Peyer's patch (tissue), 4 donors: ENCODE measurements at places on chromosomes 11 and 22. TPM values are rescaled to one million over a fixed set of nuclear protein-coding genes. Genes with fewer than 3 reads are reported as not detected.
A peak's percentile ranks its signal among the peaks of the same experiment; 100 is the strongest.

OR5T2 gene
- total RNA-seq, result not detected

TMEM25 gene
- 186 TPM for total RNA-seq

MYH9 gene
- total RNA-seq, result 553 TPM

GRAMD1B gene
- total RNA-seq, result 138 TPM

AMOTL1 gene
- 2.5 TPM for total RNA-seq

OR5B21 gene
- not detected for total RNA-seq

BTBD18 gene
- total RNA-seq, result not detected

GRCh38 chr11:110294509-110294908 is 1.9 kb downstream of the RDX start:
- DNase-seq, result no peak

- DNase-seq, result no peak
Observed at GRCh38 chr11:110023711-110024110, 69.5 kb upstream of the ZC3H12C start.

- no peak for DNase-seq
Observed at GRCh38 chr11:115238086-115238485, 266.1 kb downstream of the CADM1 start.

GRCh38 chr22:40071720-40072119 is 77.0 kb downstream of the FAM83F start:
- no peak for DNase-seq

GRCh38 chr11:65927904-65928397 is 8.7 kb downstream of the DRAP1 start:
- DNase-seq, result peak; percentile 90

DNA sequence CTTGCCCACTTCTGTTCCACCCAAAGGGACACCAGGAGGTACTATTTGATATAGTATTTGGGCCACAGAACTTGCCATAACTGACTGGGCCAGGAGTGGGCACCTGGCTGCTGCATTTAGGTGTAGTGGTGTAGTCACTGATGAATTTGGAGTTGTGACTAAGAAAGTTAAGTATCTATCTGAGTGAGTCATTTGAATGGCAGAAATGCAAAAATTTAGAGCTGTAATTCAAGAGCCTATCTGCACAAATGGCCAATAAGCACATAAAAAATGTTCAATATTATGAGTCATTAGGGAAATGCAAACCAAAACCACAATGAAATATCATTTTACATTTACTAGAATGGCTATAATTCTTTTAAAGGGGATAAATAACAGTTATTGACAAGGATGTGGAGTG is 14.7 kb downstream of the GLYATL2 start:
- no peak for DNase-seq

GRCh38 chr11:44989831-44990566 is 39.3 kb upstream of the TP53I11 start:
- DNase-seq, result no peak
